Stimulated activated CD8-positive, alpha-beta memory T cell treated with anti-CD3 and anti-CD28 coated beads, Interleukin-15, amount 100 ng/mL, for 4 hours (primary cell): ENCODE measurements at places on chromosomes 3 and 15.

- no peak for DNase-seq
Measured at GRCh38 chr3:30324587-30324986, 281.8 kb upstream of the TGFBR2 start.

GRCh38 chr15:101718896-101719295 lies 5.4 kb downstream of the TARS3 start:
- no peak for DNase-seq

GRCh38 chr3:87200060-87200647 lies 27.0 kb upstream of the CHMP2B start:
- no peak for DNase-seq

DNA sequence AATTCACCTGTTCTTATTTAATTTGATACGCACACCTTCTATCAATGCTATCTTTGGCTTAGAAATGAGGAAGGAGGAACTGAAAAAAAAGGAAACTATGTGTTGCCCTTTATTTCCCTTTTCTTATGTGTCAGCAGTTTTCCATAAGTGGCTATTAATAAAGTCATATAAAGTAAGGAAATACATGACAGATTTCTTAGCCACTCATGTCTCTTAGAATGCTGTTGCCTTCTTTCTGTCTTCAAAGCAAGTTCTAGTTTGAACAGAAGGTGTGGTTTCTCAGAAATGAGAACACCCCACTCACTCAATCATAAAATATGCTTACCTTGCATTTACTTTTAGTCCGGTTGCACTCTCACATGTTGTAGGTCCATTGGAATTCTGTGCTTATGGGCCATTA lies 640.5 kb upstream of the GRM7 start:
- no peak for DNase-seq

DNA sequence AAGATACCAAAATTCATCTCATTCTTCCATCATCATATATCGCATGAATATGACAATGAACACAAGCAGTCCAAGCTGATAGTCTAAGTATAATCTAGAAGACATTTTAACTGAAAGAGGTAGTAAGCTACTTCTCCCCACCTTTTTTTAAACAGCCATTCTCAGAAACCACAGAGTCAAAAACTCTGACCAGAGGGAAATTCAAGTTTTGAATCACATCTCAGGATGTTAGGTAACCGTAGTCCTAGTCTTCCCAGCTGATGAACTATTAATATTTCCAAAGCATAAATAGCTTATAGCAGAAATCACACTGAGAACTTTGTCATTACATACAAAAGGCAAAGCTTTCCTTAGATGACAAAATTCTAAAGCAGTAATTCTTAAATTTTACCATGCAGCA lies 25.8 kb downstream of the NPTN start:
- DNase-seq: no peak

DNA sequence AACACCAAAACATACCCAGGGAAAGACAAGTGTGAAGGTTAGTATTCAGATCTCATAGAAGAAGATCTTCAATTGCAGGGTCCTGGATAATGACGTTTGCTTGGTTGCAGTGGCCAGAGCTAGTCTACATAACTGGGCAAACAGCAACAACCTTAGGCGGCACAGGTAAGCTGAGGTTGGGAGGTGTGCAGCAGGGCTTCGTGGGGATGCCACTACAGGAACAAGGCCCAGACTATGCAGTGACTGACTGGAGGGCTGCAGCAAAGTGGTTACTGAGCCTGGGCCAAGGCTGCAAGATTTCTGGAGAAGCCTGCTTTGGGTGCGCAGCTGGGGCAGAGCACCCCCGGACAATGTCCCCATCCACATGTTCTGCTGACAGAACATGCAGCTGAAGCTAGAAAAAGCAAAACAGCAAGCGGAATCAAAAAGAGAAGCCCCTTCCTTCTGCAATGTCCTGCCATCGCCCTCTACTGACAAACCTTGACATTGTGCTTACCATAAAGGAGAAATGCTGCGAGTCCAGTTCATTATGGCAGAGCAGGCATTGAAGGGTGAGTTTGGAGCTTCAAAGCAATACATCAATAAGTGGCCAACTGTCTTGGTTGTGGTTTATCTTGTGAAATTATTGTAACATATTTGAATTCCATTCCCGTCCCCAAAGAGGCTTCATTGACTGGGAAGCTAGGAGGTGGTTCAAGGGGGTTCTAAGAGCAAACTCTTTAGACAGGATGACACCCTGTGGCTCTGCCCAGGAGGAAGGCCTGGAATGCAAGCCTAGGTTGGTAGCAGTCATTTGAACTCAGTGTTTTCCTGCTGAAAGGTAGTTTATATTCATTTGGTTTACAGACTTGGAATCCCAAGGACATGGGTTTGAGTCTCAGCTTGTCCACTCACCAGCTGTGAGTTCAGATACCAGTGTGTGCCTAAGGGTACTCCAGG lies 217.0 kb downstream of the PDCD6IP start:
- no peak for DNase-seq

GRCh38 chr3:59641169-59641899 lies 591.5 kb upstream of the CFAP20DC start:
- DNase-seq: no peak

- no peak for DNase-seq
Measured at GRCh38 chr3:175386630-175387029, 527.5 kb downstream of the NAALADL2 start.

DNA sequence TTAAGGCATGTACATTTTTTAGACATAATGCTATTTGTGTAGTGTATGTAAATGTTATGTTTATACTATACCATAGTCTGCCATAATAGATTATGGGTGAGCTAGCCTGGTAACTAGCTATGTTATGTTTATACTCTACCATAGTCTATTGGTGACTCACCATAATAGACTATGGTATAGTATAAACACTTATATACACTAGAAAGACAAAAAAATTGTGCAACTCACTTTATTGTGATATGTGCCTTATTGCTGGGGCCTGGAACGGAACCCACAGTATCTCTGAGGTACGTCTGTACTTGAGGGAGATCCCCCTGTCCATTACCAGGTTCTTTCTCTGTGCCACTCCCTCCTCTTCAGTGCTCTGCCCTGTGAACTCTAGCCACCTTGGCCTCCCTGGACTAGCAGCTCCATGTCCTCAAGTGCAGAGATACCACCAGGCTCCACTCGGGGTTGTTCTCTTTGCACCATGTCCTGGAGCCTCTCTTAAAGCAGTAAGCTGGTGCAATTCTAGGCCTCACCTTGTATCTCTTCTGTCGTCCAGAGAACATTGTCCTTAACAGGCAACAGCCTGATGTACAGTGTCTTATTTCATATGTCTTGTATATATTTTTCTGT lies 60.8 kb upstream of the PXYLP1 start:
- no peak for DNase-seq

DNA sequence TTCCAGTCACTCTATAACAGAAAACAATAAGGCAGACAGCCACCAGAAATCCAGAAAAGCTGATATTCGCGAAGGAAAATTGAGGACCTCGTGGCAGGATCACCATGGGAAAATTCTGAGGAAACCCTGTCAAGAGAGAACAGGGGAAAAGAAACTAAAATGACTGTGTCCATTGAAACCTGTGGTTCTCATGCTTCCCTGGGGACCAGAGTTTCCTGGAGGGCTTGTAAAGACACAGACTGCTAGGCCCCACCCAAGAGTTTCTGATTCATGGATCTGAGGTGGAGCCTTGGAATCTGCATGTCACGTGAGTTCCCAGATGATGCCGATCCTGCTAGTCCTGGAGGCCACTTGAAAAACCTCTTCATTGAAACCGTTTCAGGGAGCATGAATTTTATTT lies 420.5 kb downstream of the EPHB1 start:
- DNase-seq: no peak

DNA sequence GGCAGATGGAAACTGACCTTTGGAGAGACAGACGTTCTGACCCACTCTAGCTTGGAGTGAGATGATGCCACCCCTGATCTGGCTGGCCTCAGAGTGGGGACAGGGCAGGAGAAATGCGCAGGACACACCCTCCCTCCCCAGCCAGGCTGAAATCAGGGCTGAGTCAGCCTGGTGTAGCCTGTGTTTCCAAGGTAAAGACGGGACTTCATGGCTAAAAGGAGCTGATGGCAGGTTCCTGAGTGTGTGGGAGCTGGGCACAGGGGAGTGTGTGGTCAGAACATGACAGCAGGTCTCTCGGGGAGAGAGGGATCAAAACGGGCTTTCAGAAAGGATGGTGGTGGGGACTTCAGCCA lies 14.6 kb upstream of the POLG start:
- no peak for DNase-seq

GRCh38 chr15:39684233-39684632 lies 98.4 kb downstream of the FSIP1 start:
- no peak for DNase-seq

DNA sequence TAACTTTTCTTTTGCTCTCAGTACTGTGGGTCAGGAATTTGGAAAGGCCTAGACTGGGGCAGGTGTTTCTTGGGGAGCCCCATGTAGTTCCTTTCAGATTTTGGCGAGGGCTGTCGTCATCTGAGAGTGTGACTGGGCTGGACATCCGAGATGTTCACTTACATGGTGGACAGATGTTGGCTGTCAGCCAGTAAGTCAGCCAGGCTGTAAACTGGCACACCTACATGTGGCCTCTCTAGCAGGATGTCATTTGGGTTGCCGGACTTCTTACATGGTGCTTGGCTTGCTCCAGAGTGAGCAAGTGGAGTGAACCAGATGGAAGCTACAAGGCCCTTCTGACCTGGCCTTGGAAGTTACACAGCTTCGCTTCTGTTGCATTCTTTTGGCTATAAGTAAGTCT lies 20.7 kb downstream of the TATDN2 start:
- DNase-seq: no peak

GRCh38 chr3:13879946-13880810 lies at the start of gene WNT7A:
Gene WNT7A, minus strand, starts transcription at chr3:13880071. Its CDS starts 255 bp downstream, at chr3:13879816.
- no peak for DNase-seq

GRCh38 chr3:155382396-155383042 lies 89.0 kb upstream of the STRIT1 start:
- DNase-seq: no peak

GRCh38 chr3:148173851-148174250 lies 523.9 kb upstream of the AGTR1 start:
- no peak for DNase-seq

DNA sequence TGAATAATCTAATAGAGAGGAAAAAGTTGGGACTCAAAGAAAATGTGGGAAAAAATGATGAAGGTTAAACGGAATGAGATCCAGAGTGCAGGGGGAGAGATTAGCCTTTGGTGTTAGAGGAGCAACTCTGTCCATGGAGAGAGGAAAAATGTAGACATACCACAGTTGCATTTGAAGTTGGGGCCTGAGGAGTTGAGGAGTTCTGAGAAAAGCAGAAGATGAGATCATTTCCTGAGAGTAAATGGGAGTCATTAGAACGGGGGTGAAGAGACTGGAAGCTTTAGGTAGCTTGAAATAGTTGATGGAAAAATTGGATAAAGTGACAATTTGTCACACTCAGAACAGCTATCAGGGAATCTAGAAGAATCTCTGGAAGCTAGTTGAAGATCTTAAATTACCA lies 7.3 kb downstream of the CCR5AS start:
- DNase-seq: no peak

- DNase-seq: no peak
Measured at GRCh38 chr15:84919106-84919667, 34.7 kb downstream of the SLC28A1 start.

DNA sequence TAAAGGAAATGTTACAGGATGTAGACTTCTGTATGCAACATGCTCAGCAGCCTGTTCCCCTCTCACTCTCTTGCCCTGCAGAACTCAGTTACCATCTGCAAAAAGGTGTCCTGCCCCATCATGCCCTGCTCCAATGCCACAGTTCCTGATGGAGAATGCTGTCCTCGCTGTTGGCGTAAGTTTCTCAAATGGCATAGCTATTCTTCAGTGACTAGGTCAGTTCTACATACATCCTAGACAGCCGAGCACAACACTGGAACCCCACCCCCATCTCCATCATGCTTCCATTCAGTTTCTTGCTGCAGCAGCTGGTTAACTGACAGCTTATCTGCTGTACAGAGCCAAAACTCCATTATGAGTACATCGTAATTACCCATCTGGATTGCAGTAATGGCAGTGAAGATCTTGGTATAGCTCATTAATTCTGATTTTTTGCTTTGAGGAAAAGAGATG lies 4.5 kb downstream of the THBS1 start:
- no peak for DNase-seq

GRCh38 chr3:197426121-197426566 lies 127.7 kb upstream of the DLG1 start:
- no peak for DNase-seq

DNA sequence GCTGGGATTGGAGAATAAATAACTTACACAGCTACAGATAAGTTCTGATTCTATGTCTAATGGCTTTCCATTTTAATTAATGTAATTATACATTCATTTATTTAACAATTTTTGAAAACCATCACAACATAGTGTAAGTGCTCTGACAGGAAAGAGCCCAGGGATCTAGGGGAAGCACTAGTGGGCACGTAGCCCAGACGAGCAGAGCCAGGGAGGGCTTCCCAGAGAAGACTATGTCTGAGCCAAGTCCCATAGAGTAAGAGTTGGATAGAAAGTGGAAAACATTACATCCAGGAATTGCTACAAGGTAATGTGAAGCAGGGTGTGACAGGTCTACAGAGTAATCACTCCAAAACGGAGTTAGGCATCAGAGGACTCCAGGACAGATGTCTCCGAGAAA lies 2.9 kb upstream of the HGD start:
- DNase-seq: no peak

DNA sequence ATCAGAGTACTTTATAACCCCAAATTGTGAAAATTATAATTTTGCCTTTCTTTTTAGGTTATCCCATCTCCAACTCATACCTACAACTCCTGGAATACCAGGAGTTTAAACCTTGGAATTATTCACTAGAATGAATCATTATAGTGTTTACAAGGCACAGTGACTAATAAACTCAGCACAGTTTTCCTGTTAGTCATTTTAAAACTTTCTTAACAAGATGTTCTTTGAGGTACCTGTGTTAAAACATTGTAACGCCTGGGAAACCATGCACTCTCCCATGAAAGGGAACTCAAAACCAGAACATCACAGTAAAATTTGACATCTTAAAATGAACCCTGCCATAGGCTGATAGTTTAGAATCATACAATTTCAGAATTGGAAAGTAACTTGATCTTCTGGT lies 132.4 kb upstream of the OSTN start:
- DNase-seq: no peak

DNA sequence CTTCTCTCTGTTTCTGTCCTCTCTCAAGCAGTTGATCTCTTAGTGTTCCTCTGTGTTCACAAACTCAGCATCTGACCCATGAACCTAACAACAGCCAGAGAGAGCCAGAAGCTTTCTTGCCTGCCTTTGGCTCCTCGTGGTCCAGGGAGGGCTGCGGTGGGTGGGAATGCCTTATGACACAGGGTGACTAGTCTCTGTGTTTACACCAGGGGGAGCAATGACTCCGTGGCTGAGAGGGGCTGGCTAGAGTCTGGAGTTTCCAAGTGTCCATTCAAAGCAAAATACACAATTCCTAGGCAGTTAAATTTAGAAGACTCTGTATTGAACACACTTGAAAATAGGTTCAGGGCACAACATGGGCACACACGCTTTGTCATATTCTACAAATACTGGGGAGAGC lies 370.0 kb upstream of the FRG2C start:
- no peak for DNase-seq

GRCh38 chr3:187997490-187997889 lies 156.5 kb upstream of the LPP start:
- DNase-seq: no peak

- DNase-seq: no peak
Measured at GRCh38 chr3:188772886-188773285, 398.9 kb upstream of the TPRG1 start.
